DMS153 (cell line): ENCODE measurements at places on chromosomes 12 and 14.

DNA sequence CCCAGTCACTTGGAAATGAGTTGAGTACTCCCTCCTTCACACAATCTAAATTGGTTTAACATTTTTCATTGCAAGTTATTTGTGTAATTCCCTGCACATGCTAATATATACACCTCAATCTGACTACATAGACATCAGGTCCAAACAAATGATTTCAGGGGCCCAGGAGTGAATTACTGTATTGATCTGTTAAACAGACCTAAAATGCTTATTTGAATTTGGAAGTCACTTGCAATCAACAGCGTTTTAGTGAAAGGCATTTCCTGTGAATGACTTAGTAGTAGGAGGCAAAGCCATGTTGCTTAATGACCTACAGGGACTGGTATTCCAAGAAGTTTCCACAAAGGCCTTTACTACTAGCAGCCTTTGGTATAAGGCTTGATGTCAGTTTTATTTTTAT, 22.6 kb upstream of the SLC15A5 start:
- DNase-seq, result no peak

GRCh38 chr14:99673305-99674063, 10.6 kb upstream of the CYP46A1 start:
- no peak for DNase-seq

DNA sequence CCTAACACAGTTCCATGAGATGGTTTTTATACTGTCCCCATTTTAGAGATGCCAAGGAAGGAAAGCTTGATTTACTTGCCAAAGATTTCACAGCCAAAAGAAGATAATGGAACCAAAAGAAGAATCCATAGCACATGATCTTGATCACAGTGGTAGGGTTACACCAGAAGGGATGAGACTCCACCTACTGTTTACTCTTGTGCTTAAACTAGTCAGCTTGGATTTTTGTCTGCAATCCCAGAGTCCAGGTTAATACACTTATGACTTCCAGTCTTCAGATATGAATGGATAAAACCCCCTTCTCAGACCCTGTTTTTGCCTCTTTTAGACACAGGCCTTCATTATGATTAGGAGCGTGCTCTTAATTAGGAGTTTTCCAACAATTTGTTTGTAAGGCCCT, 454.2 kb downstream of the AEBP2 start:
- DNase-seq, result no peak

DNA sequence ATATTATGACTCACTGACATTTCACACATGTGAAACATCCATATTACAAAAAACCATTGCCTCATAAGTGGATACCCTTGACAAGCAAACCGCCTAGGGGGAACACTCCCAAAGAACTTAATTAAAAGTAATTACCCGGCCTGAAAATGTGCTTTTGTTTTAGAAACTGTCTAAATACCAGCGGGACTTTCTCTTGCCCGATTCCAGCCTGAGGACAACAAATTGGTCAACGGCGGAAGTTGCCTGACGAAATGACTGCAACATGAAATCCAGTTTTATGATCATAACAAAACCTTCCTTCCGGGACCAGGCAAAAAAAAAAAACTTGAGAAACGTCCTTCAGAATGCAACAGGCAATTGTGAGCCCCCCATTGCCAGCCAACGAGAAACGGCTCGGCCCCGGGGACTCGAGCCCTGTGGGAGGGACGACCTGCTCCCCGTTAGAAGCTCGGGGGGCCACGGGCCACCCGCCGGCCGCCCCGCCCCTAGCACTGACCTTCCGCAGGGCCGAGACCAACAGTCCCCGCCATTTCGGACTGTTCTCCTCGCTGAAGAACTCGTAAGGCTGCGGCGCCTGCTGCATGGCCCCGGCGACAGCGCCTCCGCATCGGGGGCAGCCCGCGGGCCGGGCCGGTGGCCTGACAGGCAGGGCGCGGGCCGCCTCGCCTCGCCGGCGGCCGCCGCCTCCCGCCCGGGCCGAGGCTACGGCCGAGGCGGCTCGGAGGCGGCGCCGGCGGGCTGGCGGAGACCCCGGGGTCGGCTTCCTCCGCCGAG, 490 bp downstream of the SOS2 start:
- peak; percentile 3 for DNase-seq

GRCh38 chr14:27242874-27243273, 645.0 kb upstream of the NOVA1 start:
- DNase-seq, result peak; percentile 63

DNA sequence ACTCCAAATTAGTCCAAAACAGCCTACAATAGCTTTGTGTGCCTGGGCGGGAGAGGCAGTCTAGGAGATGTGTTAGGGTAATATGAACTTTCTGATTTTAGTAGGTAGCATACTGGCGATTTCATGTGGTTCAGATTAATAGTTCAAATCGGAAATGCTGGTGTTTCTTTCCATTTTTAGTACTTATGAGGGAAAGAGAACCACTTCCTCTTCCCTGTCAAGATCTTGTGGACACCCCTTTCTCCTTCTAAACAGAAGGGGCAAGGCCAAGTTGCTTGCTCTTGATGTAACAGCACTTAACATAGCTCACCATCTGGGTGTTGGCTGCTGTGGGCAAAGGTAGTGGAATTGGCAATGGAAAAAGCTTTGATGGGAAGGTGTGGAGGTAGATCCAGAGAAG, 32.2 kb upstream of the IGF1 start:
- no peak for DNase-seq

- DNase-seq, result no peak
These were observed 30.9 kb downstream of the TBC1D15 start for GRCh38 chr12:71870416-71870815.

- DNase-seq, result no peak
These were observed 467.4 kb downstream of the TMEM121 start for GRCh38 chr14:105993814-105994213.

DNA sequence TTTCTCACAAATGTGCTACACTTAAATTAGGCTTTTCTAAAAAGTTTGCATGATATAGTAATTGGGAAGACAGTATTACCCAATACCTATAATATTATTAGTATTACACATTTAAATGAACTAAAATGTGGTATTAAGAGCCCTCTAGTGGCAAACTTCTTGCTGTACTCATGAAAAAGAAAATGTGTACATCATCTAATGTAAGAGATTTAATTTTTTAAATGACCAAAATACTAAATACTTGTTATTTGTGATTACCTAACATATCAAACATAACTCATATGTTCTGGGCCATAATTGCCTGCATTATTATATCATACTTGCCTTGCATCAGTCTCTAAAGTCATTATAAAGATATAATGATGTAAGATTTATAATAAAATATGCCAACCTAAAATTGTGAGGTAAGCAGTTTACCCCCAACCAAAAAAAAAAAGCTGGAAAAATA, 64.2 kb downstream of the DNAI7 start:
- DNase-seq, result no peak

DNA sequence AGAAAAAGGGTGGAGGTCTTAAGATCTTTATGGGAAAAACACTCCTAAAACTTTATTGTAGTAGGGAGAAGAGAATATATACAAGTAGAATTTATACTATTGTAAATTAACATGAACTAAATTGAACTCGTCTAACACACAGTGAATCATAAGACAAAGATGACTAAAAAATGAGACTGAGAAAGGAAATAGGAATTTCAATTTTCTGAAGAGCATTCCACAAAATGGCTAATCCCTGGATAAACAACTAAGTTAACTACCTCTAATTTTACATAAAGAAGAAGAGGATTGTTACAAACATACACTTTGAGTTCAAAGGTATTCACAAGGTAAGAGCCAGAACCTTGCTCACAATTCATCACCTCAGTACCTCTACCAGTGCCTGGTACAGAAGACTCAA, 2.0 kb downstream of the MAP4K5 start:
- DNase-seq, result no peak

GRCh38 chr14:39016733-39017095, 86.3 kb downstream of the SEC23A start:
- DNase-seq, result no peak

DNA sequence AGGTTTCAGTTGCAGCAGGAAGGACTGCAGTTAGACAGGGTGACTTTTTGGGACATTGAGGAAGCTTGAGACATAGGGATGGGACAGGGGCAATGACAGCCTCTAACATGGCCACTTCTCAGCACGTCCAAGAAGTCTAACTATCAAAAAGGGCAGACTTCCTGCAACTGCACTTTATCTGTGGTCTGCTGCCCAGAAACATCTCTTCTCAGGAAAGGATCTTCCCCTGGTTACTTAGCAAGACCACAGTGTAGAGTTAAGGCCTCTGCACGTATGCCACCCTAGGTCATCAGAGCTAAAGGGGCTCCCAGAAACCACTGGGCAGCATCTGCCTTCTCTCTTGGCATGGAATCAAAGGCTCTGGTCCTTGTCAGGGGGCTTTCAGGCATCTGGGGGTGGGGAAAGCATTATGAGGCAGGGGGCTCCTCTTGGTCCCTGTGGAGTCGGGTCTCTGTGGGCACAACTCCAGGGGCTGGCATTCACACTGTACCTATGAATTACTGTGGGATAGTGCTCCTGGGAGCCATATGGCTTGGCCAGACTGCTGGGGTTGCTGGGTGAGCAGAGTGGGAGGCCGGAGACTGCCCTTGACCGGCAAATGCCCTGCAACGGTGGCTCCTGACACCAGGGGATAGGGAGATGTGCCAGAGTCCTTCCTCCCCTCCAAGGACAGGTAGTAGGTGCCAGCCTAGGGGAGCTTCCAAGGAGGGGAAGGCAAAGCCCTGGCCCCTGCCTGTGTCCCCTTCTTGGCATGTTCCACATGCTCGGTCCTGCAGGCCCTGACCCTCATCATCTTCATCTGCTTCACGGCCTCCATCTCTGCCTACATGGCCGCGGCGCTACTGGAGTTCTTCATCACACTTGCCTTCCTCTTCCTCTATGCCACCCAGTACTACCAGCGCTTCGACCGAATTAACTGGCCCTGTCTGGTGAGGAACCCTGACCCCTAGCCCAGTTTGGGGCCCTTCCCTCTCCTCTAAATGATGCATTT, 1.0 kb downstream of the CMTM5 start:
- no peak for DNase-seq

DNA sequence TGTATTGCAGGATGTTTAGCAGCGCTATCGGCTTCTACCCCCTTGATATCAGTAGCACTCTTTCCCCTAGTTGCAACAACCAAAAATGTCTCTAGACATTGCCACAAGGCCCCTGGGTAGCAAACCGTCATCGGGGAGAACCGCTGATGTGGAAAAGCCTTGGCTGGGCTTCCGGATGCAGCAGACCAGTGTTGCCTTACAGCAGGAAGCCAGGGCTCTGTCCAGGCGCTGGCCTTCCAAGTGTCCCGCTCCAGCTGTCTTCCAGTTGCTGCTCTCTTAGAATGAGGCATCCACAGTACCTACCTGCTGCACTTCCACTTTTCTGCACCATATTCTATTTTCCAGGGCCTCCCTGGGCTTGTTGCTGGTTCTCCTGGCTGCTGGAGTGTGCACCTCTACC, 22.6 kb upstream of the SLC10A1 start:
- DNase-seq, result no peak

GRCh38 chr12:89752341-89752740, 43.7 kb upstream of the ATP2B1 start:
- DNase-seq, result no peak

GRCh38 chr12:7162691-7163114, 26.8 kb upstream of the PEX5 start:
- DNase-seq, result peak; percentile 83

DNA sequence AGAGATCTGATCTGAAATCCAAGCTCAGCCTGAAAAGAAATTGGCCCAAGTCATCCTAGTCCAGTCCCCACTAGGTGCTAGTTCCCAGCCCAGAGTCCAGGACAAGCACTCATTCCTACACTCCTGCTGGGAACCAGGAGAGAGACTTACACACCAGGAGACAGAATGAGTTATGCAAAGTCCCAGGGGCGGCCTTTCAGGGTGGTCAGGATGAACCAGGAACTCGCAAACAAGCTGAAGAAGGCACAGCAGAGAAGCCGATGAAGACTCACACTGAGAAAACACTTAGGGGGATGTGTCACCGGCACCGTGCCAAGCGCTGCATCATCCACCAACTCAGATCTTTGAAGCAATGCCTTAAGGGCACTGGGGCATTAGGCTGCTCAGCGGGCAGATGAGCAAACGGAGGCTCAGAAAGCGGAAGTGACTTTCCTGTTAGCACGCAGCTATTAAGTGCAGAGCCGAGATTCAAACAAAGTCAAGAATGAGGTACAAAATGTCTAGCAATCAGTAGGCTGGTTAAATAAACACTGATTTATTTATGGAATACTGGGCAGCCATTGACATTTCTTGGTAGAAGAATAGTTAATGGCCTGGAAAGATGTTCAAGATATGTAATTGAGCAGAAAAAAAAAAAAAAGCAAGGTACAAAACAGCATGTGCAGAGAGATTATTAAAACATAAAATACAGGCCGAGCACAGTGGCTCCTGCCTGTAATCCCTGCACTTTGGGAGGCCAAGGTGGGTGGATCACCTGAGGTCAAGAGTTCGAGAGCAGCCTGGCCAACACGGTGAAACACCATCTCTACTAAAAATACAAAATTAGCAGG, 78.7 kb downstream of the LRRC74A start:
- peak; percentile 62 for DNase-seq

DNA sequence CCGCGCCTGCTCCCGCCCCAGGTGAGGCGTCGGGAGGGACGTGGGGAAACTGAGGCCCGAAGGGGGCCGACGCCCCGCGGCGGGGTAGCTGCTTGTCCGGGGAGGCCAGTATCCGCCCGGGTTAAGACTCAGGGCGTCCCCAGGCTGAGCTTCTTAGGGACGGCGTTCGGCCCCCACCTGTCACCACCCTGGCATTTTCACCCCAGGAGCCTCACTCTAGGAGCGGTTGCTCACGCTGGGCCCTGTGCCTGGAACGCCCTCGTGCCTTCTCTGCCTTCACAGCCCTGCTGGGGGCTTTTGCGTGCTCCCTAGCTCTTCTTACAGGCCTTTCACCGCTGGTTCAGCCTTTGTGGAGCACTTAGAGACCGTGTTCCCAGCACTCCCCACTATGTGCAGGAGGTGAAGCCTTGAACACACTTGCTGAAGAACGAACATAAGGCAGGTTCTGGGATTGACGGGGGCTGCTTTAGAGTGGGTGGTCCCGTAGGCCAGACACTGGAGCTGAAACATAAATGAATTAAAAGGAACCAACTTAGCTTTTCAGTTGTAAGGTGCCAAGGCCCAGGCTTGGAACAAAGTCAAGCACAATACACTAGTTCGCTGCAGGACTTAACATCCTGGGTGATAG, 601 bp downstream of the ZNF839 start:
- no peak for DNase-seq

DNA sequence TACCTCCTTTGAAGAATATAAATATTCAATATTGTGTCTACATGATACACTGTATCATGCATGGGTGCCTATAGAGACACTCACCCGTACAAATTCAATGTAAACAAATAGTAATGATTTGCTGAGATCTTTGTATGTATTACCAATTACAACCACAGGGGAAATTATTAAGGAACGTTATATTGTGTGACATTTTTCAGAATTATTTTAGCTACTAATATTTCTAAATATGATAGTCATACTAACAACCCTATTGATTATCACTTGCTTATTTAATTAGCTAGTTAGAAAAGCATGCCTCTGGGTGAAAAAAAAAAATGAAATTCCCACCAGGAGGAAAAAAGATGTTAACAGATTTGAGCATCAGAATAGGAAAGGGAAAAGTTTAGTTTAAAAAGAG, 2.1 kb downstream of the SOX5 start:
- no peak for DNase-seq

DNA sequence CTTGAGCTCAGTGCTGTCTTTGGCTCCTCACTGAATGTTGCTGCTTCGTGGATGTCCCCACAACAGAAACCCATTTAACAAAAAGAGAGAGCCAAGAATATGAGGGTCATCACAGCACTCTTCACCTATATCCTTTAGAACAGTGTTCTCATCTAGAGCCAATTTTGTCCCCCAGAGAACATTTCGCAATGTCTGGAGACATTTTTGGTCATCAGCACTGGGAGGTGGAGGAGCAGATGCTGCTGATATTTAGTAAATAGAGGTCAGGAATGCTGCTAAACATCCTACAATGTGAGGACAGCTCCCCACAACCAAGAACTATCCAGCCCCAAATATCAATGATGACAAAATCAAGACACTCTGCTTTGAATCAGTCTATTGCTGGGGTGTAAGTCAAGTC, 92.5 kb downstream of the BBS10 start:
- DNase-seq, result no peak
